NCI-H1694 treated with DMSO at 0.1 percent for 48 hours (cell line): ENCODE measurements at places on chromosomes 6 and 20.

GRCh38 chr6:87826424-87826823 is 124.4 kb upstream of the AKIRIN2 start:
- DNase-seq: no peak

GRCh38 chr20:10531848-10532247 is 96.7 kb downstream of the SLX4IP start:
- no peak for DNase-seq

DNA sequence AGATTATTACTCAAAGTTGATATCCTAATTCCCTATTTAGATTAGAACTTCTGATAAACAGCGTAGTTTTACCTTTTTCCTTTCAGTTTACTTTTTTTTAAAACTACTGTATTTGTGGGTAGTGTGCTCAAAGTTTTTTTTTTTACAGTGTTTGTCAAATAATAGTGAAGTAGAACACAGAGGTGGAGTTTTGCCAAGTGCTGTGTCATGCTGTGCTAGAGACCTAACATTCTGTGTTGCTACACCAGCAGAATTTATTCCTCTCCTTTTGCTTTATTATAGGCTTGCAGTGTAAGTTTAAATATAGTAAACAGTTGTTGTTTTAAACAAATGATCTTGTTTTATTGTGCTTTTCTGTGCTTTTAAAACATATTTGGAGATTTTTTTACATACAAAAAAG is 125.4 kb downstream of the HIVEP1 start:
- DNase-seq: no peak

DNA sequence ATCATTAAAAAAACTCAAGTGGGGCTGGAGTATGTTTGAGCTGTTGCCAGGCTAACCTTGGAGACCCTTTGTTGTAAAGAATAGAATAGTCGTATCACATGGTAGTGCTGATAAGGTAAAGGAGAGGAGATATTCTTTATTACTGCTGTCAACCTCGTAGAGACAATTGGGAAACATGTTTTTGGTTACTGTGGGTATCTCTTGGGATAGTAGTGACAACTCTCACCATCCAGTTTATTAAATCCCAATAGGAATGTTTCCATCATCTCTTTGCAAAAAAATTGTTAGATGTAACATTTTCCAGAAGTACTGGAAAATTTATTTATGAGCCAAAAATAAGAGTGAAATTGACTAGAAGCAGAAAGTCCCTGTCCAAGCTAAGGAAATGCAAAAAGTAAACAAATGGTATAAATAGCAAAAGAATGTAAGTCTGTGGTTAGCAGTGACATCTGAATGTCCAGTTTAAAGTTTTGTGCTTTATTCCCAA is 829.3 kb upstream of the CITED2 start:
- no peak for DNase-seq
